ENCODE measurements at places on chromosomes 16 and 17.

DNA sequence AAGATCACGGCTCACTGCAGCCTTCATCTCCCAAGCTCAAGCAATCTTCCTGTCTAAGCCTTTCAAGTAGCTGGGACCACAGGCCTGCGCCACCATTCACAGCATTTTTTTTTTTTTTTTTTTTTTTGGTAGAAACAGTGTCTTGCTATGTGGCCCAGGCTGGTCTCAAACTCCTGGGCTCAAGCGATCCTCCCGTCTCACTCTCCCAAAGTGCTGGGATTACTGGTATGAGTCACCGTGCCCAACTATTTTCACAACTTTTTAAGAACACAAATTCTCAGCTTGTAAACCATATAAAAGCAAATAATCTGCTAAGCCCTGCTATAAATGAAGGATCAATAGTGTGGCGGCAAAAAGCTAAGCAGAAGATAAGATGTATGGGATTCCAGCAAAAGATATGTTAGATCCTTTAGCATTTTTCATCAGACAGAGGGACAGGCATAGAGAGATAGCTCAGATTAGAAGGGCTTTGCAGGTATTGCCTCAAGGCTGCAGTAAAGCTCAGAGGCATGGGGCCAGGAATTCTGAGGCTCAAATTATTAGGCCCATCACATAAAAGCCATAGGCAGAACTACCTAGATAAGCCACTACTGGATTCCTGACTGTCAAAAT is 55.1 kb downstream of the EMP2 start:
- DNase-seq = no peak

- no peak for DNase-seq
Observed at GRCh38 chr16:89602273-89602951, 11.0 kb upstream of the DPEP1 start.

GRCh38 chr17:83081684-83082201 is 2.3 kb downstream of the METRNL start:
- DNase-seq = no peak

DNA sequence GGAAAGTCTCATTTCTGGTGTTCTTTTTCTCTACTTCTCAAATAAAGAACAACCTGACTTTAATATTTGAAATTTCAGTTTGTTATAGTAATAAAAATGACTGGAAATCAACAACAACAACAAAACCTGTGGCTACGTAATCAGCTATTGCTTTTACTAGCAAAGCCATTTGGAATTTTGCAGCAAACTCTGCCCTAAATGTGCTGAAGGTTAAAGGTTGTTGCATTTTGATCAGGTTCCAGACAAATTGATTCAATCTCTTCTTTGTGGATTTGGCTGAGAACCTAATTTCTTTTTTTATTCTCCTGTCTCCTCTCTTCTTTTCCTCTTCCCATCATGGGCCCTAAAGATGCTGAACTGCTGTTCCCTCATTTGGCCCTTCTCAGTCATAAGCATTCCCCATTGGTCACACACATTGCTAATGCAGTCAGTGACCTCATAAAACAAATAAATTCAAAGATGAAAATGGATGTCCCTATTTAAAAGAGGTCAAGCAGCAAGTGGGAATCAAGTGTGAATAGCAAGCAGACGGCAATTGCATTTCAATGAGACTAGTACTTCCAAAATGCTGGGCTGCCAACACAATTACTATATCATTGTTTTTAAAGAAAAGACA is 795.1 kb upstream of the CDH8 start:
- DNase-seq = no peak

DNA sequence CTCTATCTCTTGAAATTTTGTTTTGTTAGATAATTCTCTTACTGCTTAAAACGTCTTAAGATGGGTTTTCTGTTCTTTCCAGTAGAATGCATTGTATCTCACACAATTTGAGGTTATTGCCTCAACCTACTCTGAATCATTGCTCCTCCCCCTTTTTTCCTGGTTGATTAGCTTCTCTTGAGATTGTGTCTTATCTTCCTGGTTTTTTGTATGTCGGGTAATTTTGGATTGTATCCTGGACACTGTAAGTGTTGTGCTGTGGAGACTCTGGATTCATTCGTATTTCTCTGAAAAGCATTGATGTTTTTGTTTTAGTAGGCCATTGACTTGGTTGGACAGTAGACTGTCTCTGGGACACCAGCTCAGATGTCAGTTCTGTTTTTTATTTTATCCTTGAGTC is 26.1 kb downstream of the PRKCB start:
- no peak for DNase-seq

DNA sequence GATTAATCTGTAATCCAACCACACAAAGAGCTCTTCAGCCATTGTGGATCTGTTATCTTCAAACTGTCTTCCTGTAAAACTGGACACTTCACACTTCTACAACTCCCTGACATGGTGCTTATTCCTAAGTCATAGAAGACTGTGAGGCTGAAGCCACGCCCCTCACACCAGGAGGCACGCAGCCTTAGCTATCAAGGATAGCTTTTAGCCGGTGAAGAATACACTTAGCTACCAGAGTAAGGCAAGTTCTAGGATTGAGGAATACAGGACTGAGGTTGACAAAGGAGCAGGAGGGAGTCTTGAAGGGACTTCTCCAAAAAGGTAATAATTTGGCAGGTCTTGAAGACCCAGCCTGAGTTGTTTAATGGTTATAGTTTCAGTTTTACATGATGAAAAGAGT is 79.8 kb upstream of the GAS7 start:
- no peak for DNase-seq

DNA sequence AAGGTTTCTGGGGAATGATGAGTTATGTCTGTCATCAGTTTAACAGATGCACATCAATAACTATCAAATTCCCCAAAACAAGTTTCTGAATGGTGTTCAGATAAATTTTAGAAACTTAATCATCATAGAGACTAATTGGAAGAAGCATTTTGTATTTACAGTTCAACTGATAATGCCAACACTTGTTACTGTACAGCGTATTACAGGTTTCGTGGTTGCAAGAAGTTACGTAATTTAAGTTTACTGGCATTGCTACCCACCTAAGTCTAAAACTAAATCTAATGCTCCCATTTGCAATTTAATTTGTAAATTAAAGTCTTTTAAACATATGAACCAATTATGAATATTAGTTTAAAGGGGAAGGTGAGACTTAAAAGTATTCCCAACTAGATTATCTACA is 3.0 kb downstream of the SRSF1 start:
- DNase-seq = no peak

DNA sequence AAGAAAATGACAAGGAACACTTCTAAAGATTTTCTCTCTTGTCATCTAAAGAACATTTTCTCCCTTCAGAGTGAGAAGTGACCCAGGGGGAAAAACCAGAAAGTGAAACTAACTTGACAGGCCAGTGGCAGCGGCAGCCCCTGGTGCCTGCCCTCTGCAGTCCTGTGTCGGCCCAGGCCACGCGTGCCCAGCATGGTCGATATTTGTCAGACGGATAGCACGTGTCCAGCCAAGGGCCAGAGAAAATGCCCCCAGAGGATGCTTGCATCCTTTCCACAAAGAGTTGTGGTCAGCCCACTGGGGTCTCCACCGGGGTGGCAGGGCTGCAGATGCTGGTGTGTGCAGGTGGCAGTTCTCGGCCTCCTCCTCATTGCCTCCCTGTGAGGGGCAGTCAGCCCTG is 176.6 kb downstream of the RAB11FIP4 start:
- DNase-seq = no peak

DNA sequence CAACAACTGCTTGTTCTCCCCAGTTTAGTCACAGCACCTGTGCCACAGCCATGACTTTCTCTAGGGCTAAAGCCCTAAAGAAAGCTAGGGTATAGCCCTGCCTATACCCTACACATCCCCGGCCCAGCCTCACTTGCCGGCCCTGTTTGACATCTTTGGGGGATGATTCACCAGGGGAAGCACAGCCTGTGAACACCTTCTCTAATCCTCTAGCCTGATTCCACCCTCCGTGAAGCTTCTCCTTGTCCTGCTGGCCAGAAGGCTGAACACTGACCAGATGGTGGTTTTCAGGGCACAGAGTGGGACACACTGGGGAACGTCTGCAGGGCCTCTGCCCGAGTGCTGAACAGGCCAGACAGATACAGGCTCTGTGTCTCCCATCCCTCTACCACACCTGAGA is 6.0 kb downstream of the CLEC16A start:
- no peak for DNase-seq

DNA sequence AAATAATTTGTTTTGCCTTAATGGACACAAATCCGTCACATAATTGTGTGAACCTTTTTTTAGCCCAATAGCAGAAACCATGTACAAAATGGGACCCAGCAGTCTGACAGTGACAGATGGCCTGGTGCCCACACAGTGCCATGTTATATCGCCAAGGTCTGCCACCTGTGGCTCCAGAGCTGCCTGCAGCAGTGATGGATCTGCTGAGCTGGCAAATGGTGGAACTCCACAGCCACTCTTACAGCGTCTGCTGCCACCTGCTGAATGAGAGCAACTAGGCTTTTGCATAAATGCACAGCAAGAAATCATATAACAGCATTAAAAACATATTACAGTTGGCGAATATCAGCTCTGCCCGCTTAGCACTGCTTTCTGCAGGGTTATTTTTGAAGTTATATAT is 59.4 kb downstream of the NUP93 start:
- no peak for DNase-seq

Data from AG04449 (cell line).